HT1080 (cell line): ENCODE measurements at places on chromosomes 11 and 22. TPM values are rescaled to one million over a fixed set of nuclear protein-coding genes. Genes with fewer than 3 reads are reported as not detected.

Gene SCUBE1
- 0.10 TPM in 1 of 2 replicates, not detected in the other for total RNA-seq

DNA sequence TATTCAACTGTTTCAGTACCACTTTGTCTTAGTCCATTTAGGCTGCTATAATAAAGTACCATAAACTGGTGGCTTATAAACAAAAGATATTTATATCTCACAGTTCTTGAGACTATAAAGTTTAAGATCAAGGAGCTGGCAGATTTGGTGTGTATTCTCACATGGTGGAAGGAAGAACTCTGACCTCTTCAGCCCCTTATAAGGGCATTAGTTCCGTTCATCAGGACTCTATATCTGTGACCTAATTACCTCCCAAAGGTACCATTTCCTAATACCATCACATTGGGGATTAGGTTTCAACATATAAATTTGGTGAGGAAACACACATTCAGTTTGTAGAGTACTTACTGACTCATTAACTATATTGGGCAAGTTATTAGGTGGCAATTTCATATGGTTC lies 10.7 kb upstream of the ARL14EP start:
- DNase-seq: no peak

DNA sequence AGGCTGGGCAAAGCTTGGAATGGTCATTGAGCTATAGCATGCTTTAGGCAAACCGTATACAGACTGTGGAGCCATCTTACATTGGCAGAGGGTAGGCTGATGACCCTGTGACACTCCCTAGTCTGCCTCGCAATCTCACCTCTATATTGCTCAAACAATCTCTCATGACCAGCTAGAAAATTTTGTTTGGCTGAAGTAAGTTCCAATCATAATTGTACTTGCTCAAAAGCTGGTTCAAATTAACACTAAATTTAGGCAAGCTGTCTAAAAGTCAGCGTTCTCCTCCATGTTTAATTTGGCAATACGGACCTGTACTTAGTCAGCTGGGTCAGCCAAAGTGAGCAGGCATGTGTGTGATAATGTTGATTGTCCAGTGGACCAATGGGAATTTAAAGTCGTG lies 133.0 kb downstream of the SWAP70 start:
- no peak for DNase-seq

Gene DRAP1
- 355 and 356 TPM in 2 replicates for total RNA-seq

GRCh38 chr11:17077240-17077519 lies 287 bp downstream of the RPS13 start:
- DNase-seq: no peak

- DNase-seq: peak; percentile 33
Measured at GRCh38 chr11:123034597-123034996, 27.3 kb downstream of the HSPA8 start.

GRCh38 chr11:130611791-130612251 lies 163.4 kb downstream of the ADAMTS15 start:
- peak; percentile 90 for DNase-seq

Gene CD82
- 23.0 and 41.9 TPM in 2 replicates for total RNA-seq

- DNase-seq: peak; percentile 25
Measured at GRCh38 chr11:16839821-16840220, 101.4 kb downstream of the C11orf58 start.

DNA sequence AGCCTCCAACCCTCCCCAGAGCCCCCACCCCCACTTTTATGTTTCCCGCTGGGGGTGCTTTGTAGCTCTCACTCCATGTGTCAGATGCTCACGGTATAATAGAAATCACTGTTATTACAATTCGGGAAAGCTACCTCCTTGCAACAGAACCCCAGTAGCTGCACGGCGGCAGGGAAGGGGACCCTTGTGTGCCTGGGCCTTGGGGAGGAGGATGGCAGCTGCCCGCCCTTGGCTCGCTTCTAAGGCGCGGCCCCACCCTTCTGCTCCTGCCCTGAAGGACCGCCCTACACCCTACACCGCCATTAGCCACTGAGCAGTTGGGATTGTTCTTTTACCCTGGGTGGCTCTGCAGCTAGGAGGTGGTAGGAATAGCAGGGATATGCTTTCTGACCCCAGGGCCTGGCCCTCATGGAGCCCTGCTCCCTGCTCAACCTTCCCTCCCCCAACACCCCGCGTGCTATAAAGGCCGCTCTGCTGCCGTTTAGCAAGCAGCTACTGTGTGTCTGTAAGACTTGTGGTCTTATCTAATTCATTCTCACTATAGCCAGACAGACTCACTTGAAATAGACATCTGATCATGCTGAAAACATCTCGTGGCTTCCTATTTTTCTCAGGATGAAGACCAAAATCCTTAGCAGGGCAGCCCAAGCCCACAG lies 219.7 kb downstream of the CEP164 start:
- DNase-seq: no peak

DNA sequence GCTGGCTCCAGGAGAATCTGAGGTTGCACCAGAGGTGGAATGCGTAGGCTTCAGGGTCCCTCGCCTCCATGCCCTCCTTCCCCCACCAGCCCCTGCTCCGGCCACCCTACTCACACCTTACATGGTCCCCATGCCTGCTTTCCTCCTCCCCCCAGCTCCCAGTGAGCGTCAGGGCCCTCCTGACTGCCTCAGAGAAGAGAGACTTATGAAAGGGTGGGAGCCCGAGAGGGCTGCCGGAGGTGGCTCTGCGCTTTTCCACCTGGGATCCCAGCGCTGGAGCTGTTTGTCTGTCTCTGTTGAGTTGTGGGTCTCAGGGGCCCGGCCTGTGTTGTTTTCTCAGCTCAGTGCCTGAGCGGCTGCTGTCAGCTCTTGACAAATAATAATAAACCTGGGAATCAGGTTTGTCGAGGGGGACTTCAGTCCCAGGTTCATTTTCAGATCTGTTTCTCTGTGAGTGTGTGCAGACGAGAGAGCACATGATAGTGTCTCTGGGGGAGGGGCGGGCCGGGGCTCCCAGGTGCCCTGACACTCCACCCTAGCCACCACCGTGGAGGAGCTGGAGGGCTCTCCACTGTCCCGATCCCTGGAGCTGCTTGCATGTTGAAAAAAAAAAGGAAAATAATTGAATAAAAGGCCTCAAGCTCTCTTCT lies 153.7 kb downstream of the FEZ1 start:
- no peak for DNase-seq

DNA sequence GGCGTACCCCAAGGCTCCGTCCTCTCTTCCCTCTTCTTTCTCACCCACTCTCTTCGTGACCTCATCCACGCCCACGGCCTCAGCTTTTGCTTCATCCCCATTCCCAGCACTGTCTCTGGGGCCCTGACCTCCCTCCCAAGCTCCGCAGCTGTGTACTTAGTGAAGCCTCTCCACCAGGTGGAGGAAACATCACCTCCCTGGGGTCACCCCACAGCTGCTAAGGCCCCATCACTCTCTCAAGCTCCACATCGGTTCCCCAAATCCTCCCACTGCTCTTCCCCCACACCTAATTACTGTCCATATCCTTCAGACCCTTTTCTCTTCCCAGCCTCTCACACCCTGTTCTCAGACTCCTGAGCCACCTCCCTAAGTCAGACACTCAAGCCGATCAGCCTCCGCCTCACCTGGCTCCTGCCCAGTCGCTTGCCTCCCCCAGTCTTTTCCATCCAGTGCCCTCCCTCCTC lies 7.9 kb upstream of the SYT7 start:
- no peak for DNase-seq

DNA sequence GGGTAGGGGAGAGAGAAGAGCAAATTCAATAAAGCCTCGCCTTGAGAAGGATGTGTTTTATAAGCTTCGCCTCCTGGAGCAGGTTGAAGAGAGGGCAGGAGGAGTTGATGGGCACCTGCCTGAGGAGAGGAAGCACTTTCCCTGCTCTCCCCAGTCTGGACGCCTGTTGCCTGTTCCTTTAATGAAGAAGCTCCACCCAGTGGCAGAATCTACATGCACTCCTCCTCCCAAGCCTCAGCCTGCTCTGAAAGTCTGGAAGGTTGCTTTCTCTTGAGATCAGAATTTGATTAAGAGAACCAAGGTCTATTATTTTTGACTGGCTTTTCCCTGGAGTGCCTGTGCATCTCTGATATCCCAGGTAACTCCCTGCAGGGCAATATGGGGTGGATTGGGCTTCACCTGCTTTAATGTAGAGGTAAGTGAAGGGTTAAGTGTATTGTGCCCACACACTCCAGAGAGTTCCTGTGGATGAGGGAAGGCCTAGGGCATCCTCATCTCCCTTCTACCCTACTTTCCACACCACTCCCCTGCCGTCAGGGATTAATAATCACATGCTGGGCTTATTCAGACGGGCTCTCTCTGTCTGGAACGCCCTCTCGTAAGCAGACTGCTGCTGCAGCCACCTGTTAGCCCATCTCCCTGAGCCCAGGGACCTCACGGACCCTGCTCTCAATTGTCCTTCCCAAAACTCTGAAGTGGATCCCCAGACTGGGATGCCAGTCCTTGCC lies 22.3 kb downstream of the NTM start:
- DNase-seq: peak; percentile 49

- DNase-seq: peak; percentile 44
Measured at GRCh38 chr11:129636926-129637325, 178.7 kb upstream of the TMEM45B start.

DNA sequence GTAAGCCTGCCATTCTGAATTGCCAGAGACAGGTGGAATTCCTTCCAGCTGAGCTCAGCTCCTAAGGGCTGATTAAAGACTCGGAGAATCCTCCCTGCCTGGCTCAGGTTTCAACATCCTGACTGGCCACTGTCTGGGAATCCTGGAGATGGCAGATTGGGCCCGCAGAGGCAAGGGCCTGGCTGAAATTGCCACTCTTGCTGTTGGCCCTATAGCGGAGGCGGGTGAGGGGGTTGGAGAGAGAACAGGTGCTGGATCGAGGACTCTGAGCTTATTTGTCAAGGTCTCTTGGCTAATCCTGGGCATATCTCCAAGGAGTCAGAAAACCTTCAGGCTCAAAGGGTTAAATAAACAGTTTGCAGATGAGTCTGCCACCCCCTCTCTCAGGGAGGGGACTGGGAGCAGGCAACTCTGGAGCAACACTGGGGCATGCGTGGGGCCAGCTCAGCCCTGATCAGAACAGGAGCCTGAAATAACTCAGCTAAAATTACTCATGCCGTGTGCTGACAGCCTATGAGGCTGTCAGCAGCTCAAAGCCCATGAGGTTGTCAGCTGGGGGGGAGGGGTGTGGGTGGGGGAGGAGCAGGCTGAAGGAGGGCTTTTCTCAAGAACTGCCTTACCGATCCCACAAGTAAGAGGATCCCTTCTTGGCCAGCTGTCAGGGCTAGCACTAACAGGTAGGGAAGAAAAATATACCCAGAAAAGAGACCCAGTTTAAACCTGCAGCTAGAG lies 14.7 kb upstream of the MFRP start:
- peak; percentile 88 for DNase-seq

GRCh38 chr22:44719586-44720368 lies 17.8 kb downstream of the PRR5 start:
- DNase-seq: no peak

GRCh38 chr22:29093501-29094300 lies 20.9 kb downstream of the KREMEN1 start:
- DNase-seq: peak; percentile 26

DNA sequence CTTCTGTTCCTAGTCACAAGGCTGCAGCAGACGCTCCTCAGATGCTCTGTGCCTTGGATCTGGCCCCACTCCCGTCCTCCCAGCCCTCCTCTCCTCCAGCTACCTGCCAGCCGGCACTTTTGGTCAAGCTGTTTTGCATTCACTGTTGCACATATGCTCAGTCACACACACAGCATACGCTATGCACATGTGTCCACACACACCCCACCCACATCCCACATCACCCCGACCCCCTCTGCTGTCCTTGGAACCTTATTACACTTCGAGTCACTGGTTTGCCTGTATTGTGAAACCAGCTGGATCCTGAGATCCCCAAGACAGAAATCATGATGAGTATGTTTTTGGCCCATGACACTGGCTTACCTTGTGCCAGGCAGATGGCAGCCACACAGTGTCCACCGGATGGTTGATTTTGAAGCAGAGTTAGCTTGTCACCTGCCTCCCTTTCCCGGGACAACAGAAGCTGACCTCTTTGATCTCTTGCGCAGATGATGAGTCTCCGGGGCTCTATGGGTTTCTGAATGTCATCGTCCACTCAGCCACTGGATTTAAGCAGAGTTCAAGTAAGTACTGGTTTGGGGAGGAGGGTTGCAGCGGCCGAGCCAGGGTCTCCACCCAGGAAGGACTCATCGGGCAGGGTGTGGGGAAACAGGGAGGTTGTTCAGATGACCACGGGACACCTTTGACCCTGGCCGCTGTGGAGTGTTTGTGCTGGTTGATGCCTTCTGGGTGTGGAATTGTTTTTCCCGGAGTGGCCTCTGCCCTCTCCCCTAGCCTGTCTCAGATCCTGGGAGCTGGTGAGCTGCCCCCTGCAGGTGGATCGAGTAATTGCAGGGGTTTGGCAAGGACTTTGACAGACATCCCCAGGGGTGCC lies 109.8 kb downstream of the BCR start:
- DNase-seq: peak; percentile 51

Gene FAM111A
- 48.0 and 51.4 TPM in 2 replicates for total RNA-seq

- peak; percentile 59 for DNase-seq
Measured at GRCh38 chr11:68447015-68447801, 13.3 kb upstream of the PPP6R3 start.

DNA sequence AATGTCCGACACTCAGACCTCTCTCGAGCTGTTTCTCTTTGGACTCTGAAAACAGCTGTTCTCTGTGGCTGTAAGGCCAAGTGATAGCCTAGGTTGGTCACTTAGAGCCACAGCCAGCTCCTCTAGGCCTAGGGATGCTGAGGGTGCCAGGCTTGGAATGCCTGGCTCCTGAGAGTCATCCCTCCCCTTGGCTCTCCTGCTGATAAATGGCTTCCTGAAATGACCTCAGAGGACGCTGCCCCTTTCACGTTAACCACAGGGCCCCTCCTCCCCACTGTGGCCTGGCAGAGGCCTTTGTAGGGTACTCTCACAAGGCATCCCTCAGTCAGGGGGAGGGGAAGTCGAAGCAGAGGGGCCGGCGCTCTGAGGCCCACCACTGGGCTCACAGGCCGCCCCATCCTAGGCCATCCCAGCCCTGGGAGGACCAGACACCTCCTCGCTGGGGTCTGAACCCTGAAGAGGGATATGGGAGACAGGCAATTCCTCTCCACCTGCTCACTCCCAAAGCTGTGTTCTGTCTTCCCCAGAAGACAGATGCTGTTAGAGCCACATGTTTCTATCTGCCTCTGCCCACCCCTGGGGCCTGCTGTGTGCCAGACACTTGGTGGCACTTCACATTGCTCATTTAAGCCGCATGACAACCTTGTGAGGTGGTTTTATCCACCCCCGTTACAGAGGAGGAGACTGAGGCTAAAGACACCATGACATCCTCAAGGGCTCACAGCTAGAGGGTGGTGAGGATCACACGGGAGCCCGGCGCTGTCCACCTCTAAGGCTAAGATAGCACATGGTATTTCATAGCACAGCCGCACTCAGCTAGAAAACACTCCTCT lies 50.9 kb downstream of the ARFGAP3 start:
- DNase-seq: peak; percentile 17

- DNase-seq: no peak
Measured at GRCh38 chr11:134578807-134579723, 167.0 kb upstream of the B3GAT1 start.

- no peak for DNase-seq
Measured at GRCh38 chr11:84958295-84958694, 668.8 kb downstream of the DLG2 start.

Gene BRSK2
- 0.58 and 0.84 TPM in 2 replicates for total RNA-seq
